ENCODE measurements at places on chromosomes 3 and 15.
A peak's percentile ranks its signal among the peaks of the same experiment; 100 is the strongest.

DNA sequence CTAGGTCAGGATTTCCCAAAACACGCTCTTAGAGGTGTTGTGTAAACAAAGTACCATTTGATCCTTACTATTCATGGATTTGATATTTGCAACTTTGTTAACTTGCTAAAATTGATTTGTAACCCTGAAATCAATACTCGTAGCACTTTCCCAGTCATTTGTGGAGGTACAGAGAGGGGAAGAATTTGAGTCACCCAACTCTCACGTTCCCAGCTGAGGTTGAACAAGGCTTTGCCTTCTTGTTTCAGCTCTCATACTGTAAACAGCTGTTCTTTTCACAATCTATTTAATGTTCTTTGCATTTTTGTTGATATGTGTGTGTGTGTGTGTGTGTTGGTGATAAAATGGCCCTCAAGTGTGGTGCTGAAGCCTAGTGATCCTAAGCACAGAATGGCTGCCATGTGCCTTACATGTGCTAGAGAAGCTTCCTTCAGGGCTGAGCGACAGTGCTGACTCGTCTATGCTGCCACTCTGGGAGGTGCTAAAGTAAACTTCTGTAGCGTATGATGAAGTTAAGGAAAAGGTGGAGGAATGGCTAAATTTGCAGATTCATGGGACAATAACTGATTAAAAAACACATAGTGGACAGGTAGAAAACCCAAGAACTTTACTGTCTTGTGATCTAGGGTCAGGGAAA is 173.2 kb downstream of the APBA2 start:
- DNase-seq: no peak

DNA sequence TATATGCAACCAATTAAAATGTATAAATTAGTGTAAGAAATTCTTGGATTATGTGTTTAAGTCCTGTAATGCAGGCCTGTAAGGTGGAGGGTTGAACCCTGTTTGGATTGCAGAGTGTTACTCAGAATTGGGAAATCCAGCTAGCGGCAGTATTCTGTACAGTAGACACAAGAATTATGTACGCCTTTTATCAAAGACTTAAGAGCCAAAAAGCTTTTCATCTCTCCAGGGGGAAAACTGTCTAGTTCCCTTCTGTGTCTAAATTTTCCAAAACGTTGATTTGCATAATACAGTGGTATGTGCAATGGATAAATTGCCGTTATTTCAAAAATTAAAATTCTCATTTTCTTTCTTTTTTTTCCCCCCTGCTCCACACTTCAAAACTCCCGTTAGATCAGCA is 65.4 kb upstream of the ACAD9 start:
- DNase-seq: no peak

GRCh38 chr3:181999314-181999713 is 287.6 kb downstream of the SOX2 start:
- no peak for DNase-seq

DNA sequence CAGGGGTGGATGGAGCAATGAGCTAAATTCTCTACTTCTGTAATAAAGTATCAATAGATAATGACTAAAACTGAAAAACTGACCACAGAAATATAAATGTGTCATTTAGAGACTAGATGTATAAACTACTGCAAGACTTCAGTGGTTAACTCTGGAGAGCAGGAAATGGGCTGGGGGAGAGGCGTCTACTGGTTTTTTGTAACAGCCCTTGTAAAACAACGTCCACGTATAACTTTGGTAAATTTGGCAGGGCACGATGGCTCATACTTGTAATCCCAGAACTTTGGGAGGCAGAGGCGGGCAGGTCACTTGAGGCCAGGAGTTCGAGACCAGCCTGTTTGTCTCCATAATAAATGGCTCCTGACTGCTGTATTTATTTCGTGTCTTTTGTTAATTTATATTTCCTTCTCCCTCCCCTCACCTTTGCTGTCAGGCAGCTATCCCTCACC is 12.5 kb downstream of the RAB27A start:
- no peak for DNase-seq

DNA sequence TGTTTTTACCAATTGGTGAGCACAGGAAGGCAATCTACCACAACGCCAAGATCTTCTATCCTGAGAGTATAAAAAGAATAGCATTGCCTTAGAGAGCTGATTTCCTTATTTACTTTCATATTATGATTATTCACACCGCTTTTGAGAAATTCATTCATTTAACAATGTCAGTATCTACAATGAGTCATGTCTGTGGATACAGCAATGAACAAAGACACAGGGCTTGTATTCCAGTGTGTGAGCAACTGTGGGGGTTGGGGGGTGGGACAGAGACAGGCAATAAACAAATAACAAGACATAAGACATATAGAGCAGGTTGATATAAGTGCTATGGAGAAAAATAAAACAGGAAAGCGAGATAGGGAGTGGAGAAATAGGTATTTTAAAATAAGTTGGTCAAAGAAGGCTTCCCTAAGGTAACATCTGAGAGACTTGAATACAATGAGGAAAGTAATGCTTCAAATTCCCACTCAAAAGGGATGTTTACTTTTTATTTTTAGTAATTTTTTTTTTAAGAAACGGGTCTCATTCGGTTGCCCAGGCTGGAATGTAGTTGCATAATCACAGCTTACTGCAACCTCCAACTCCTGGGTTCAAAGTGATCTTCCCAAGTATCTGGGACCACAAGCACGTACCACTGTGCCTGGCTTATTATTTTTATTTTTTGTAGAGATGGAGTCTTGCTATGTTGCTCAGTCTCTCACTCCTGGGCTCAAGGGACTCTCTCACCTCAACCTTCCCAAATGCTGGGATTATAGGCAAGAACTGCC is 45.7 kb downstream of the PGBD4 start:
- peak; percentile 13 for DNase-seq

DNA sequence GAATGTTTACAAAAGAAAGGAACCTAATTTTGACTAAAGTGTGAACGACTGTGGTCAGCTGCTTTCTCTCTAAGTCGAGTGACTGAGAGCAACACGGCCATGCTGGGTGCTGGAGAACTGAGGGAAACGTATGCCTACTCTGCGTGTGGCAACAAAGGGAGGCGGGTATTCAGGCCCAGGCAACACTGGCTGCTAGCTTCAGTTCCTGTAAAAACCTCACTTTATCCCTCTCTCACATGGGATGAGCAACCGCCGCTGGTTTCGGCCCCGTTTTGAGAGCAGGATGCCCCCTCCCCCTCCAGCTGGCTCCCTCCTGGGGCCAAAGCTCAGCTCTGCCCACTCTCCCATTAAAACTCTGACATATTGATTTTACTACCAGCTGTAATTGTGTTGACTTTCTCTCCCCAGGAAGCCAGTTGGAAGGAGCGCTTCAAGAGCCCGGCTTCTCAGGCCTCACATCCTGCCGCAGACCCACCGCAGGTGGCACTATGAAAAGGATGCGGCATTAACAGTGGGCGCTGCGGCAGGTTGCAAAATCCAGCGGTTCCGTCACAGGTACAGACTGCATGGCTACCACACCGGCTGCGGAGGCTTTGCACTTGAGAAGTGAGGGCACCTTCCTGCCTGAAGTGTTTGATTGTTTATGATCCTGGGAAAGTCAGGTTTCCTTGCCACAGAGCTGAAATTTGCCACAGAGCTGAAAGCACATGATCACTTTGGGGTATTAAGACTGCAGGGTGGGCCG is 12.7 kb downstream of the PLXND1 start:
- DNase-seq: peak; percentile 47

DNA sequence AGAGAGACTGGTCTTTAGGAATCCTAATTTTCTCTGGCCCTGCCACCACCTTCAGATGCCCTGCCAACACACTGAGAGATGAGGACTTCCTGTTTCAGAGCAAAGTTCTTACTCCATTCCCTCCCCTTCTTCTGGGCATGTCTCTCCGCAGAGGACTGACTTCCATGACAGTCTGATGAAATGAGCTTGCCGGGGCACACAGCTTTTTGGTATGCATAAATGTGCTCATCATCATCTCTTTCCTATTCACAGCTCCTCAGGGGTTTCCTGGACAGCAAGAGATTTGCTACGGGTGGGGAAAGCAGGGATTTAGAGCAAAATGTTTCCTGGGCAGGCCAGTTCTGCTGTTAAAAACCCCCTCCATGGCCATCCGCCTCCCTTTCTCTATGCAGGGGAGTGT is 27.6 kb upstream of the SEMA6D start:
- peak; percentile 5 for DNase-seq

GRCh38 chr3:126300761-126301481 is 56.3 kb downstream of the KLF15 start:
- DNase-seq: peak; percentile 23

DNA sequence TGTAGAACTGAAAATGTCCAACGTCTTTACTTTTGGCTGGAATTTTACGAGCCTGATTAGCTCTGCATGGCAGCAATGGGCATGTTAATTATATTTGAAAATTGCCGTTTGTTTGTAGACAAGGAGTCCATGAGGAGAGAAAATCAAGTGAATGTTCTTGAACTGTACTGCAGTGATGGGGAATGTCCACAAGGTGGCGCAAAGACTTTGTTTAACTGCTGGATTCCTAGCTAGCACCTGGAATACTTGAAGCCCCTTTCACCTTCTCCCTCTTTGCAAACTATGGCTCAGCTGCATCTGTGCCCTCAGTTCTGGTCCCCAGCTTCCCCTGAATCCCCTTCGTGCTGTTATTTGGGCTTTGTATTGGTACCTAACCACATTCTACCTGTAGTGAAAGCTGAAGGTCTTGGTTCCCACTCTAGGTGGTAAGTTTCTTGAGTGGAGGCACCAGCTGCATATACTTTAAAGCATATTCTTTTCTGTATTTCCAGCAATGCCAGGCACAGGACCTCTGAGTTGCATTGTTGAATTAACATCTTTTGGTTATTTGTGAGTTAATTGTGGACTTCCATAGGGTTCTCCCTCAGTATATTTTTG is 25.3 kb downstream of the EXOG start:
- DNase-seq: peak; percentile 66

GRCh38 chr15:64146041-64146440 is 5.5 kb upstream of the SNX22 start:
- DNase-seq: no peak

DNA sequence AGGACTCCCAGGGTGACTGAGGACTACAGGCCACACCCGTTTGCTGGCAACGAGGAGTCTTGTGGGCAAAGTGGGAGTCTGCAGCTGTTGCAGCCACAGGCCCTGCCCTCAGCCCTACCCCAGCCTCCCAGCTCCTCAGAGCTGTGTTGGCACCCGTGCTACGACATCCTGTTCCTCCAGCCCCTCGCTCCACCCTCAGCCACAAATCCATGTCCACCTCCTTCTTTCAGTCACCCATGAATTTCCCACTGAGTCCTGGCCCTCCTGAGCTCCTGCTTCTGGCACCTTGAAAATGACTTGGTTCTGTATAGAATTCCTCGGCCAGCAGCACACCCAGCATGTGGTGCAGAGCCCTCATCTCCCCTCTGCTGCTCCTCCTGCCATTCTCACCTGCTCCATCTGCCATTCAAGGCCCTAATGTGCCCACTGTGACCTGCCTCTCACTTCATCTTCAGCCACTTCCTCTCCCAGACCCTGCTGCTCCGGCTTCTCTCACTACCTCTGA is 20.9 kb upstream of the VILL start:
- DNase-seq: no peak
